ENCODE measurements at places on chromosomes 5 and 9.

GRCh38 chr5:15510092-15510491 lies 10.1 kb downstream of the FBXL7 start:
- no peak for DNase-seq

- DNase-seq = no peak
Measured at GRCh38 chr5:19018822-19019221, 969.2 kb downstream of the CDH18 start.

DNA sequence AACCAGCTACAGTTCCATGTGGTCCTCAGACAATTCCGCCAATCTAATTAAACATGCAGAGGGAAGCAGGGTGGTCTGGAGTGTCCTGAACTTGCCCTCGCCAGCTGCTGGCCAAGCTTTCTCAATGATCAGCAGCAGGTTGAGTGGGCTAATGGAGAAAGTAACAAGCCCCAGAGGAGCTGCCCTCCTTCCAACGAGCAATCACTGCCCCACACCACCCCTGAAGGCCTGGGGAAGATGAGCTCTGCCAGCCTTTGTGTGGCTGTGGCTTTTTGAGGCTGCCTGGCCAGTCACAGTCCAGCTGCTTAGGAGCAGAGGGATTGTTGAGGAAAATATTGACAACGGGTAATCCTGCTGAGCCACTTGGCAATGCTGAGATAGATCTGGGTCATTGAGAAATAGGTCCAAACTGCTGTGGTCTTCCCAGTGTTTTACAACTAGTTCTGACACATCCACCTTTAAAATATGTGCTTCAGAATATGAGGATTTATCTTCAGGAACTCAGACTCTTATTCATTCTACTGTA lies 107.3 kb downstream of the CD180 start:
- no peak for DNase-seq

- DNase-seq = no peak
Measured at GRCh38 chr9:101342595-101342994, 42.2 kb downstream of the BAAT start.

DNA sequence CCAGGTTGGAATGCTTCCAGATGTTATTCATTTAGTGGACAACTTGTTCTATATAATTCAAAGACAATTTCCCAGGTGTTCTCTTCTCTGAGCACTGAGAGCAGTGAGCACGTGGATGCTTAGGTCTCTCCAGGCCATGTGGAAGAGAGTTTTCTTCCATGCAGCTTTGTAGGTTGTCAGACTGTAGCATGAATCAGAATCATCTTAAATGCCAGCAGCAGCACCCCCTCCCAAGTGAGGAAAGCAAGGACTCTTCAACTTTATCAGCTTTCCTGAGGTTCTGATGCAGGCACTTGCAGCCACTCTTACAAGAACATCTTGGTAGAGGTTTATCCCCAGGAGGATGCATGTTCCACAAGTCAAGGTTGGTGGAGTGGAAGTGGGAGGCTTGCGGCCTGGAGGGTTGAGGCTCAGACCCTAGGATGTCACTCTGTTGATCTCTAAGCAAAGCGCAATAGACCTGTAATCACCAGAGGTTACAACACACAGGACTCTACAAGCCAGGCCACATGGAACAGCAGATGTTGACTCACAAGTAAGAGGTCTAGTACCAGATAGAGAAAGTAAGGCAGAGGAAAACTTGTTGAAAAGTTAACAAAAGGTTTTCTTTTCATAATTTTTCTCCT lies 47.7 kb downstream of the UGCG start:
- no peak for DNase-seq

DNA sequence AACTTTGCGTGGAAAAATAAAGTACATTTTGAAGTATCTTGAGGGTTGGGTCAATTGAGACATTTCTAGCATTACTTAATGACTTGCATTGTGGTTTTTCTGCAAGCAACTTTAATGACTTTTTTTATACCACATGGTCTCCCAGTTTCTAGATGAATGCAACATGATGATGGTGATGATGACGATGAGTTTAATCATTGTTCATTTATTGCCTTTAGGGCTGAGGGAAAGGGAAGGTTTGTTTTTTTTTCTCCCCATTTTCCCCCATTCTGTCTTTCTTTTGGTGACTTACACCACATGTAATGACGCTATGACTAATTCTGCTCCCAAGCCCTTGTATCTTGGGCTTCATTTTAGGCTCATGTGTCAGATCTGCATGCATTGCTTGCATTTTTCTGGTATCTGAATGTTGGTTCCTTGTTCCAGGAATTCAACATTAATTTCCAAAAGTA lies 57.7 kb upstream of the NXNL2 start:
- no peak for DNase-seq

GRCh38 chr9:36961561-36962325 lies 72.3 kb downstream of the PAX5 start:
- no peak for DNase-seq

- no peak for DNase-seq
Measured at GRCh38 chr9:68416936-68417564, 60.6 kb downstream of the PGM5 start.

DNA sequence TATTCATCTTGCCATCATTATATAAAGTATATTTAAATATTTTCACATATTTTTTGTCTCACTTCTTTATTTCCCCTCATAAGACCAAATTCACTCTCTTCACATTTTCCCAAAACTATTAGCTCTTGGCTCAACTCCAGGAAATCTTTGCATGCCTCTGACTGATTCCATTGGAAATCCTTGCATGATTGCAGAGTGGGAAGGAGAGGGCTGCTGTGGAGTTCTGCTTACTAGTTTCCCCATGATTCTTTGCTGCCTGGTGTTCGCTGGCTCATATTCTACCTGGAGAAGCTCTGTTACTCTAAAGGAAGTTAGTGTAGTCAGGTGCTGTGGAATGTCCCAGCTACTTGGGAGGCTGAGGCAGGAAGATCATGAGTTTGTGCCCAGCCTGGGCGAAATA lies 41.9 kb downstream of the LIX1 start:
- DNase-seq = no peak

- DNase-seq = no peak
Measured at GRCh38 chr5:119269061-119269944, 86.5 kb upstream of the TNFAIP8 start.

- DNase-seq = no peak
Measured at GRCh38 chr9:117084221-117084620, 330.6 kb downstream of the ASTN2 start.

DNA sequence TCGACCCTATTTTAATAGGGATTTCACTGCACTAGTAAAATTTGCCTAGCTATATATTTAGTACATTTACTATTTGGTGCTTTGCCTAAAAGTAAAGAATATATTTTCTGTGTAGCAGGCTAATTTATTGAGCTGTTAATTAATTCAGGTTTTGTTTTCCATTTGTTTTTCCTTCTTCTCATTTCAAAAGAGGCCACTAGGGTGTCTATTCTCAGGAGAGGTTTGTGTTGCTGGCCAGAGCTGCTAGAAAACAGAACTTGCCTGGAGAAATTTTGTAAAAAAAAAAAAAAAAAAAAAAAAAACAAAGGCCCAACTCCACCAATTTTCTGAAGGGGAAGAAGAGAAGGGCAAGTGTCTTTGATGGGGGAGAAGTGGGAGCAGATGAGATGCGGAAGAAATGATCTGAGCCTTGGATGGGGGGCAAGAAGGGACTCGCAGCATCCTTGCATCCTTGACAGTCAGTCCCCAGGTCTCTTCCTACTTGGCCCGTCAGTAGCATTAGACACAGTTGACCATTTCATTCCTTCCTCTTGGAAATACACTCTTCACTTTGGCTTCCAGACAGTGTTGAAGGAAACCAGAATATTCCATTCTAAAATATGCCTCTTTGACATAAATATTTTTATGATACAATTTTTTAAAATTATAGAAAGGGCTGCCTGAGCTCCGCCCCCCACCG lies 318.5 kb downstream of the TRPM3 start:
- DNase-seq = no peak

GRCh38 chr5:27727254-27727653 lies 688.9 kb upstream of the CDH9 start:
- no peak for DNase-seq

DNA sequence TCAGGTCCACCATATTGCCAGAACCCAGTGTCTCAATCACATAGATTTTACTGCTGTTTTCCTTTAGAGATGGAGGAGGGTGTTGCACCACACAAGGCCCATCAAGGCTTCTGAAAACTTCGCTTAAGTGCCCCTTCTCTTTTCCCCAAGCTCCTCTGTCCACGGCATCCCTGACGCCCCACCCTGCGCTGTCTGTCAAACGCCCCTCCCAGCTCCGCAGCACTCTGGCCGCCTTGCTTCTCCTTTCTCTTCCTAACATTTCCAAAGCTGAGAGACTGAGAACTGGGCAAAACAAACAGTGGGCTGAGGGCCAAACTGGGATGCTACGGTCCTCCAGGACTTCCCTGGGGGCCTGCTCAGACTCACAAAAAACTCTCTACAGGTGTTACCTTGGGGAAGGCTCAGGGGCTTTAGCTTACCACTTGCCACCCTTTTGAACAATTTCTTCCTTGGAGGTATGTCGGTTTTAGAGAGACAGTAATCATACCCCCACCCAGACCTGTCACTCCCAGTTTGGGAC lies 28.3 kb upstream of the ERGIC1 start:
- no peak for DNase-seq

- DNase-seq = no peak
Measured at GRCh38 chr9:134624137-134624591, 17.4 kb upstream of the COL5A1 start.

- no peak for DNase-seq
Measured at GRCh38 chr5:60701321-60701968, 1.5 kb upstream of the DEPDC1B start.

- no peak for DNase-seq
Measured at GRCh38 chr5:178318382-178318781, 85.8 kb upstream of the PHYKPL start.

GRCh38 chr9:88065619-88066018 lies 72.7 kb downstream of the SPATA31C2 start:
- DNase-seq = no peak

DNA sequence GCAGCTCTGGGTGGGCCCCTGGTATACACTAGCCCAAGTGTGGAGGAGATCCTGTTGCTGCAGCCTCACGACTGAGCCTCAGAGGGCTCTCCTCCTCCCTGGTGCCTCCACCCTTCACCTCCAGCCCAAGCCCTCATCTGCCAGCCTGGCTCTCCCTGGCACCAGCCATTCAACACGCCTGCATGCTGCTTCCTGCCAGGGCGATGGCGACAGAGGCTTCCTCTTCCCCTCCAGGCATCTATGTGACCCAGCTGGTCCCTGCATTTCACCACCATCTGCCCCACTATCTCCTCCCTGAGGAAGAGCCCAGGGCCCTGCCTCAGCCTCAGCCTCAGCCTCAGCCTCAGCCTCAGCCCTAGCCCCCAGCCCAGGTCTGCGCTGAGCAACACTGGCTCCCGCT lies 54.8 kb upstream of the ANGPTL2 start:
- no peak for DNase-seq

GRCh38 chr5:112294126-112294525 lies 125.0 kb downstream of the EPB41L4A start:
- DNase-seq = no peak

GRCh38 chr5:80002677-80003076 lies 11.6 kb upstream of the MTX3 start:
- no peak for DNase-seq

DNA sequence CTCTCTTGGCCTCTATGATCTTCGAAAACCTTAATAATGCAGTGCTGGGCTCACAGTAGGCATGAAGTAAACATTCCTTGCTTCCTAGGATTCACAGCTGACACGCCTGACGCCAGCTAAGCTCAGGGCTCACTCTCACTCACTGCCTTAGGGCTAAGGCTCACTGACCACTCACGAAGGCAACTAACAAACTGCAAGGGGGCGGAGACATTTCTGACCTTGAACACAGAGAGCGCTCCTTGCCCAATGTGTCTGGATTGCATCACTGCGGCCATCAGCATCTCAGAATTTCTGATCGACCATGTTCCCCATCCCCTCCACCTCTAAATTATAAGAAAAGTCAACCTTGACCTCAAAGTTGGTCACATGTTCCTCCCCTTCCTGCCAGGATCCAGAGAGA lies 372.6 kb downstream of the EBF1 start:
- DNase-seq = no peak

DNA sequence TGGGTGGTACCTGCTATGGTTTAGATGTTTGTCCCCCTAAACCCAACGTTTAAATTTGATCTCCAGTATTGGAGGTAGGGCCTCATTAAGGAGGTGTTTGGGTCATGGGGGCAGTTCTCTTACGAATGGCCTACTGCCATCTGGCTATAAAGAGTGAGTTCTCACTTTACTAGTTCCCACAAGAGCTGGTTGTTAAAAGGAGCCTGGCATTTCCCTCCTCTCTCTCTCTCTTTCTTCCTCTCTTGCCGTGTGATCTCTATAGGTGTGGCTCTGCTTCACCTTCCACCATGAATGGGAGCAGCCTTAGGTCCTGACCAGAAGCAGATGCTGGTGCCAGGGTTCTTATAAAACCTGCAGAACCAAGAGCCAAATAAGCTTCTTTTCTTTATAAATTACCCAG lies 193.2 kb upstream of the CDH6 start:
- DNase-seq = no peak

DNA sequence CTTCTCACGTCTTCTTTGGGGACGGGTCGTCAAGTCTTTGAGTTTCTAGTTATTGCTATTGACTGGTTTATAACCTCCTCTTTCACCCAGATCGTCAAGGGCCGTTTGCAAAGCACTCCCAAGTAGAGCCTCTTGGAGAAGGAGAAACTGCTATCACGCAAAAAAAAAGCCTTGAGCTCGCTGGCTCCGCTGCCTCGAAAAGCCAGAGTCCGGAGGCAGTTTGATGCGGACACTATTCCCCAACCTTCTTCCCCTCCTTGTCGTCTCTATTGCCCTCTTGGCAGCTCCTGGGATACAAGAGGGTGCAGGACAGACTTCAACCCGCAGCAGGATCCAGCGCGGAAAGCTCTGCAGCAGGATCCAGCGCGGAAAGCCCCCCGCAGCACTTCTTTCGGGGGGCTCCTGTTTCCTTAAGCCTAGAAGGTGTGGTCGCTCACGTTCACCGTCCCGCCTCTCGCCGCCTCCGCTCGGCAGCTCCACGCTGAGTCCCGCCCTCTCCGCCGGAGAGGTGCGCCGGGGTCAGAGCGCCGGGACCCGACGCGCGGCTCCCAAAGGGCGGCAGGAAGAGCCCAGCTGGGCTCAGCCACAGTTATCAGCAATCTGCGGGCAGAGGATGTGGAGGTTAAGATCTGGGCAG lies at the start of gene PCDHAC1:
PCDHAC1 (plus strand) TSS at position 494 of the 637 bp plus-strand sequence. CDS start 594 bp downstream, outside the sequence.
- DNase-seq = no peak

DNA sequence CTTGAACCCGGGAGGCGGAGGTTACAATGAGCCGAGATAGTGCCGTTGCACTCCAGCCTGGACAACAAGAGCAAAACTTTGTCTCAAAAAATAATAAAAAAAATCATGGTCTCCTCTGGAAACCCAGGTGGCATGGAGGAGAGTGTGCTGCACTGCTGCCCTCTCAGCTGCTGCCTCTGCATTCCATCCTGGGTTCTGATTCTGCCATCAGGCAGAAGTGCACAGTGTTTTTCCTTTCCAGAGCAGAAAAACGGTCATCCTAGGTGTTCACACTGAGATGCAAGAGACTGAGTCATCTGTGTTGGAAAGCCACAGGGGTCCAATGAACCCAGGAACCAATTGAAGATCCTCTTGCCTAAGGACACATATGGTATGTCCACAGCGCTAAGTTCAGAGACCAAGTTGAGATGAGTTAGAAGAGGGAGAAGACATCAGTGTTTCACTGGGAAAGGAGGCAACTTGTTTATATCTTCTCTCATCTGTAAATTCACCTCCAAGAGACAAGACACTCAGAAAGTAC lies 88.8 kb upstream of the DMRT1 start:
- DNase-seq = no peak
